ENCODE measurements at places on chromosomes 3 and 15.

DNA sequence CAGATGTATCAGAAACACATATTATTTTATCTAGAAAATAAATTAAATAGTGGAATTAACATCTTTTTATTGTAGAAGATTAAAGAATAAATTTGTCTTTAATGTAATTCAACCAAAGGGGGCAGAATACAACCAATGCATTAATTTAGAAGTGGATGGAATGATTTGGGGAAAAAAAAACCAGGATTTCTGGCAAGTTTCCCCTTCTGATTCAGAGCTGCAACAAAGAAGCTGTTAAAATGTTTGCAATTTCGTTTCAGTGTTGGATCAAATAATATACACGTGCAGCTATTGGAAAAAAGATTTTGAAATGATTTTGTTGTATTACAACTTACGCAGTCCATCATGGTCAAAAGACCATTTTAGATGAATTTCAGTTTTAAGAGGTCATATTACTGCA lies 71.6 kb upstream of the ZNF280D start:
- no peak for DNase-seq

- DNase-seq: no peak
Measured at GRCh38 chr3:145224886-145225285, 936.1 kb downstream of the PLOD2 start.

DNA sequence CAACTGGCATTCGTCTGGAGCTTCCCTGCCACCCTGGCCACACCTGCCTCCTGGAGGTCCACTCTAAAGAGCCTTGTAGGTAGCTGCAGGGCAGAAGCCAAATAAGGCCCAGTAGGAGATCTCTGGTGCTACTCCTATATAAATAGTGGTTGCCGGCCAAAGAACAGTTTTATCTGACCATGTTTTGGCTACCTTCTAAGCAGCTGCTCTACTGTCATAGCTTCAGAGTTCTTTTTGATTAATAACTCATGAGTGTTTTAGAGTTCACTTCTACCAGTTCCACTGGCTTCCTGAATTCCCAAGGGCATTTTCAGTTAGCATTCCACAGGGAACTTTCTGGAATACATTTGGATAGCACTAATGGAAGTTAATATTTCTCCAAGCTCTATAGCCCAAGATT lies 154.6 kb downstream of the B3GALNT1 start:
- no peak for DNase-seq

DNA sequence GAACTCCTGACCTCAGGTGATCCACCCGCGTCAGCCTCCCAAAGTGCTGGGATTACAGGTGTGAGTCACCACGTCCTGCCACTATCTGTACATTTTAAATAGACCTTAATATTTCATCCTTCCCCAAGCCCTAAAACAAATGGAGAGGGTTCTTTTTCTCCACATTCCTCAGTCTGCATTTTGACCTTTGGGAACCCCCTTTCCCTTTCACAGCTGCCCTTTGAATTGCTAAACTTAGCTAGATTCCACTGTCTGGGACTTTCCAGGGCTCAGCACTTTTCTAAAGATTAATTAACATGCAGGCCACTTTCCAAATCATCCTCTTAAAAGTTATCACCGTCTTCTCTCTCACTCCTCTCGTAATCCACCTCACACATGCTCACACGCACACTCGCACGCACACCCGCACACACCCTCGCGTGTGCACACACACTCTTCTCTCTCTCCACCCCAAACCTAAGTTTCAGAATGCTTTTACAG lies 124.2 kb downstream of the TMCO5A start:
- DNase-seq: no peak

- peak; percentile 72 for DNase-seq
Measured at GRCh38 chr3:28171962-28172361, 69.5 kb upstream of the CMC1 start.

- no peak for DNase-seq
Measured at GRCh38 chr15:48414015-48414414, 82.8 kb downstream of the DUT start.

GRCh38 chr3:79994397-79994796 lies 226.6 kb upstream of the ROBO1 start:
- DNase-seq: no peak

- DNase-seq: no peak
Measured at GRCh38 chr15:90610190-90610589, 80.5 kb downstream of the CRTC3 start.

DNA sequence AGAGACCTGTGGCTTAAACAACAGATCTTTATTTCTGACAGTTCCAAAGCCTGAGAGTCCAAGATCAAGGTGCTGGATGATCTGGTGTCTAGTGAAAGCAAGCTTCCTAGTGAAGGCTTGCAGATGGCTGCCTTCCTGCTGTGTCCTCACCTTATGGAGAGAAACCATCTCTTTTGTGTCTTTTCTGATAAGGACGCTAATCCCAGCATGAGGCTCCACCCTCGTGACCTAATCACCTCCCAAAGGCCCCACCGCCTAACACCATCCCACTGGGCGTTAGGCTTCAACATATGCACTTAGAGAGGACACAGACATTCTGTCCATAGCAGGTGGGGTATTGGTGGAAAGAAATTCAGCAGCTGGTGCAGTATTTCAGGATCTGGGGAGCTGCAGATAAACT lies 19.8 kb upstream of the LYSMD4 start:
- no peak for DNase-seq

DNA sequence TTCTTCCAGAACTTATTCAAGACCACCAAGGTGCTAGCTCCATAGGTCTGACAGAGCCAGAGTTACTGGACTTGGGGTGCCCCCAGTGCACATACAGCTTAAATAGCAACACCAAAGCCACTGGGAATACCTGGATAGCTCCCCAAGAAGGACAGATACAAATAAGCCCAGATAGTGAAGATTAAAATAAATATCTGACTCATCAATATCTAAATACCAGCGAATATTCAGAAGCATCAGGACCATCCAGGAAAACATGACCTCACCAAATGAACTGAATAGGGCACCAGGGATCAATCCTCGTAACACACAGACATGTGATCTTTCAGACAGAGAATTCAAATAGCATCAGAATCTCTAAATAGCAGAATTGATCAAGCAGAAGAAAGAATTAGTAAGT lies 931.6 kb downstream of the OTOL1 start:
- no peak for DNase-seq

DNA sequence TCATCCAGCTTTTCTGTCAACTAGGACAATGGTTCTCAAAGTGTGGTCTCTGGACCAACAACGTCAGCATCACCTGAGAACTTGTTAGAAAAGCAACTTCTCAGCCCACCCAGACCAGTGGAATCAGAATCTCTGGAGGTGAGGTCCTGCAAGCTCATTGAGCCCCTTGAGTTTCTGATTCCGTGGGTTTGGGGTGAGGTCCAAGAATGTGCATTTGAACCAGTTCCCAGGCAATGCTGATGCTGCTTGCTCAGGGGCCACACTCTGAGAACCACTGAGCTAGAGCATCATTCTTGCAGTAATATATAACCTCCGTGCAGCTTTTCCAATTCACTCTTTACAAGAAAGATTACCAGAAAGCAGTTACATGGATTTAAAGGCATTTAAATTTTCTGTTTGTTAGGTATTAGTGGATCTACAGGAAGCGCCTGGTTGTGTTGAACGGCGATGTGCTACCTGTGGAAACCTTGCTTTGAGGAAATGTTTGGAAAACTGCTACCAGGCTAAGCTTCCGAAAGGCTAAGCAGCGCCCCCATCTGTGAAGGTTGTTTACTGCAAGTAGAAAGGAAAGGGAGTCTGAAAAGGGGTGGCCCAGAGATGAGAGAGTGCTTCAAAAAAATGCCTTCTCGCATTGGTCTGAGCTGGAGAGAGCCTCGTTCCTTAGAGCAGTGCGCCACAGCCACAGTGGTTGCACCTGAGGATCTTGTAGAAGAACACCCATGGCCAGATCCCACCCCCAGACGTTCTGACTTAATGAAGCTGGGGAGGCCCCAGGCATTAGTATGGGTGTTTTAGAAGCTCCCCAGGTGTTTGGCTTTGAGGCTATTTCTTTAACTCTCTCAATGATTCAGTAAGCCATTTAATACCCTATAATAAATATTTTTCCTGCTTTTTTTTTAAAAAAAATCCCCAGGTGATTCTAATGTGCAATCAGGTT lies 50.0 kb downstream of the RLBP1 start:
- peak; percentile 56 for DNase-seq

GRCh38 chr3:67524046-67524445 lies 130.4 kb downstream of the SUCLG2 start:
- DNase-seq: no peak

DNA sequence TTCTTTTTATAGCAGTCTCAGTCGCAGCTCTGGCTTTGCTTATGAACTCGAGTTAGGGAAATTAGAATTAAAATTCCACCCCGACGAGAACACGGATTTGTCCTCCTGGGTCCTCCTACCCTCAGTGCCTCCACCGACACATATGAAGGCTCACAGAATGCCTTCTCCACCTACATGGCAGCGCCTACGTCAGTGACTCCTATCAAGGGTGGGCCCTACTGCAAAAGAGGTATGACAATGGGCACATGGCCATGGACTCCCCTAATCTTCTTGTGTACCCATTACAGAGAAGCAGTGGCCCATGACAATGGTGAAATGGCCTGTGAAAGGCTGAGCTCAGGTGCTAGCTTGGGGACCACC lies 173.0 kb upstream of the TLE3 start:
- no peak for DNase-seq

DNA sequence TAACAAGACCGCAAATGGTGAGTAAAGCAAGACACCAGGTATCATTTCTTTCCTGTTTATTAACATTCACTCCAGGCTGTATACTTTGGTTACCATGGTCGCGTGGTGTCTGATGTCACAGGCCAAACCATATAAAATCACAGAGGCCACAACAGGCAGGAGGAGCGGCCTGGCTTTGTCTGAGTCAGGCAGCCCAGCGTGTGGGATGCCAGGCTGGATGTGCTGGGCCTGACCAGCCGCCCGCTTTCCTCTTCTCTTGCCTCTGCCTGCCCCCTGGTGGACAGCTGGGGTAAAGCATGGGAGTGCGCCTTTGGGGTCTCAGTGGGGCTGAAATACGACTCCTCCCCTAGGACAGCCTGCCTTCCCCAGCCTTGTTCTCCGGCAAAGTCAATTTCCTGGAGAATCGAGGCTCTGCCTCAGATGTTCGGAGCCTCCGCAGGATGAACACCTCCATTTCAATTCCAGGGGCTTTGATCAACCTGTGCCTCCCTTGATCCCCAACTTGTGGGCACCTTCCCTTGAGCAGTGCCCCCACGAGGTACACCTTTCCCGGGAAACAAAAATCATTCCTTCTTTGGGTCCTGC lies 78.2 kb downstream of the CCNL1 start:
- peak; percentile 85 for DNase-seq

DNA sequence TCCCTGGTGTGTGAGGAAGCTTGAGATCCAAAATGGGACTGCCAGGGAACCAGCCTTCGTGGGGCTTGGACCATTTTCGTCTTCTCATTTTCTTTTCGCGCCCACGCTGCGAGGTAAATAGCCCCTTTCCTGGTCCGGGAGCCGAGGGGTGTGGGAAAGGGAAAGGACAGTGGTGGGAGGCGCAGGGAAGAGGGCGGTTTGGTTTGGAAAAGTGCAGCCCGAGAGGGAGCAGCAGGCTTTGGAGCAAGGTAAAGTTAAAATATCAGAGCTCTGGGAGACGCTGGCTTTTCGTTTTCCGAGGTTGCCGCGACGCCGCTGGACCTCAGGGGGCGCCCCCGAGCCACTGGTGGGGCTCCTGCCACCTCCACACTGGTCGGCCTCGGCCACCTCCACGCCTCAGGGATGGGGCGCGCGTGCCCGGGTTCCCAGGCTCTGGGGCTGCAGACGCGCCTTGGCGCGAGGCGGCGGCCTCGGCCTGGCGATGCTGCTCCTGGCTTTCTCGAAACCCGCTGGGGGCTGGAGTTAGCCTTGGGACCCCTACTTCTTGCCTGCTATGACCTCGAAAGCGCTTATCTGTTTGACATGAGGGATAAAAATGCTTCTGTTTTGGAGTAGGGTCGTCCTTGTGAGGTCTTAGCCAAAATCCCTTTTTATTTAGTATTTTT lies 3.2 kb downstream of the PTPRG start:
- peak; percentile 13 for DNase-seq

- DNase-seq: no peak
Measured at GRCh38 chr3:129888771-129889170, 4.7 kb downstream of the TMCC1 start.

- no peak for DNase-seq
Measured at GRCh38 chr15:63509955-63510940, 5.9 kb downstream of the USP3 start.

- DNase-seq: no peak
Measured at GRCh38 chr15:52255935-52256334, 39.7 kb downstream of the MYO5C start.

- no peak for DNase-seq
Measured at GRCh38 chr3:195133013-195133412, 137.9 kb downstream of the XXYLT1 start.

GRCh38 chr15:27483124-27483523 lies 512.1 kb downstream of the GABRG3 start:
- no peak for DNase-seq

DNA sequence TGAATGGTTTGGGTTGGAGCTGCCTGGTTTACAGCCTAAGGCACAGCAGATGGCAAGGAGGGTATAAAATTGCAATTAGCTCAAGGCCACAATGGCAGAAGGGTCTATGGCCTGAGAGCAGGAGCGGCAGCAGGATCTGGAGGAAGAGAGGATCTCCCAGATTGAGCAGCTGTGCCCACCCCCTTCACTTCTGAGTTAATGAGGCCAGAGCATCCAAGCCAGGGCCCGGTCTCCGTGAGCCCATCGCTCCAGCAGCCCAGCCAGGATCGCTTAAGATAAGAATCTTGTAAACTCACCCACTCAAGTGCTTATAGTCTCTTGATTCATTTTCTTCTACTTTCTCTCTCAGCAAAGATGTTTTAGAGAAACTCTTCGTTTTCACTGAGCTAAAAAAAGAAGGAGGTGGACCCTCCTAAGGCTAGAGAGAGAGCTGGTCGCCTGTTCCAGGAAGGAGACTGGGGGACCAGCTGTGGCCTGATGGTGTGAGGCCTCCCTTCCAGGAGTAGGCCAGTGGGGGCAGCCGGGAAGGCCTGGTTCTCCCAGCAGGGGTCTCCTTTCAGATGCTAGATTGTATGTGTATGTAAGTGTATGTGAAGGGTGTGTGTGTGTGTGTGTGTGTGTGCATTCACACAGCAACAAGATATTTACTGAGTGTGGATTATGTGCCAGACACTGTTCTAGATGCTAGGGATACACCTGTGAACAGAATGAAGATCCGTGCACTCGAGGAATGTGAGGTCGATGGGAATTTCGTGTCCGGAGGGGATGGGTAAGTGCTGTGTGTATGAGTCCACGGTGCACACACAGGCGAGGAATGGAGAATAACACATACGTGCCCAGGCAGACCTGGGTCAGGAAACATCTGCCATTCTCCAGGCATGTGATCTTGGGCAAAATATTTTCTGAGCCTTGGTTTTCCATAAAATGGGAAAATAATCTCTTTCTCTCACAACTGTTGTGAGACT lies 18.6 kb downstream of the MAGEF1 start:
- DNase-seq: no peak

GRCh38 chr3:130948929-130949328 lies 55.0 kb downstream of the ATP2C1 start:
- no peak for DNase-seq

DNA sequence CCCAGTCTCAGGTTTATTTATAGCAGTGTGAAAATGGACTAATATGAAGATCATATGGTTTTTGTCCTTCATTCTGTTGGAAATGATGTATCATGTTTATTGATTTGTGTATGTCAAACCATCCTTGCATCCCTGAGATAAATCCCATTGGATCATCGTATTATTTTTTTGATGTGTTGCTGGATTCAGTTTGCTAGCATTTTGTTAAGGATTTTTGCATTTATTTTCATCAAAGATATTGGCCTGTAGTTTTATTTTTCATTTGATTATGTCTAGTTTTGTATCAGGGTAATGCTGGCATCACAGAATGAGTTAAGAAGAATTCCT lies 34.3 kb downstream of the FAIM start:
- DNase-seq: no peak

GRCh38 chr15:87489456-87489855 lies 767.1 kb downstream of the NTRK3 start:
- DNase-seq: no peak
